ENCODE measurements at places on chromosomes 11 and 22.
A peak's percentile ranks its signal among the peaks of the same experiment; 100 is the strongest.

DNA sequence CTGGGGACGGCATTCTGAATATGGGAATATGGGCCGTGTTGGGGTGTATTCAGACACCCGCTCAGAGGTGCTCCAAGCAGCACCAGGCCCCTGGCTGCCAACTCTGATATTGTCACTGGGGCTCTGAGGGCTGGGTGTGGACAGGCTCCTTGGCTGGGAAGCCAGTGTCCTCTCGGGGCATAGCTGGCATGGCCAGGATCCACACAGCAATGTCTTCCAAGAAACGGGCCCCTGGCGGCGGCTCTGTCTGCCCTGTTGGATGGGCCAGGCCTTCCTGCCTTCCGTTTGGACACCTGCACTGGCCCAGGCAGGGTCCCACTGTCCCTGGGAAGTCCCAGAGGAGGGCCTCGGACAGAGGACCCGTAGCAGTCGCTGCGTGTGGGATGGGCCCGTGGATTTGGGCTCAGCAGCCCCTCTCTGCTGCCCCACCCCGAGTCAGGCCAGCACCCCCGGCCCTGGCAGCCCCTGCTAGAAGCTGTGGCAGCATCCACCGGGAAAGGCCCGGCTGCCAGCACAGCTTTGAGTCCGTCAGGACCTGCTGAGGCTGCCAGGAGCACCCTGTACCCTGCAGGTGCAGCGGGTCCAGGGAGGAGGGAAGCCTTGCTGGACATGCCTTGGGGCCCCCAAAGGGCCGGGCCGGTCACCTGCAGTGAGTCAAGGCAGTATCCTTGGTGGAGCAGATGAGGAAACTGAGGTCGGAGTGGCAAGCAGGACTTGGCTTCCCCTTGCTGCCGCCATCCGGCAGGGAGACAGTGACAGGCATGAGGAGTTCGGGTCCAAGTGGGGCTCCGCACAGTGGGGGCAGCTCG, 4.1 kb downstream of the PANX2 start:
- no peak for DNase-seq

DNA sequence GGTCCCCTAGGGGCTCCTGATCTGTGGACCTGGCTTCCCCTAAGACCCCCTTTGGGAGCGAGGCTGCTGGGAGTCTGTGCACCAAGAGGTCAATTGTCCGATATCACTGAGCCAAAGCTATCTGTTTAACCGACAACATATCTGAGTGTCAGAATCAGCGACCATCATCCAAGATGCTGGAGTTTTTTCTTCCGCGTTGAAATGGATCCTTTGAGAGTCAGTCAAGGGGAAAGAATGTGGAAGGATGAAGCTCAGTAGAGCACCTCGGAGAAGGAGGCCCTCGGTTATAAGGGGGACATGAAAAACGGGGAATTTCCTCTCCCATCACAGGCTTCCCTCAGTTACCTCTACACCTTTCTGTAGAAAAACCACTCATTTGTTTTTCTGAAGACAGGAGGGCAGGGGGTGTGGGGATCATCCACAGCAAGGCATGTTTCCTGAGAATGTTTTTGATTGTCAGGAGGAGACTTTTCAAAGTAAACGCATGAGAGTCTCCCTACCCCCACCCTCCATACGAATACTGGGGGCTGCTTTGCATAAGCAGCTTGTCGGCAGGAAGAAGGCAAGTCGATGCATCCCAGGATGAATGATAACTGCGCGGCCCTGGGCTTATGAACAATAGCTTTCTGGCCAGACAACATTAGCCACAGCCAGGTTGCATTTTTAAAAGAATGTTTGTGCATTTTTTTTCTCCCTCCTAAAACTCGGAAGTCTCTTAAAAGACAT, 37.7 kb upstream of the CCND1 start:
- no peak for DNase-seq

DNA sequence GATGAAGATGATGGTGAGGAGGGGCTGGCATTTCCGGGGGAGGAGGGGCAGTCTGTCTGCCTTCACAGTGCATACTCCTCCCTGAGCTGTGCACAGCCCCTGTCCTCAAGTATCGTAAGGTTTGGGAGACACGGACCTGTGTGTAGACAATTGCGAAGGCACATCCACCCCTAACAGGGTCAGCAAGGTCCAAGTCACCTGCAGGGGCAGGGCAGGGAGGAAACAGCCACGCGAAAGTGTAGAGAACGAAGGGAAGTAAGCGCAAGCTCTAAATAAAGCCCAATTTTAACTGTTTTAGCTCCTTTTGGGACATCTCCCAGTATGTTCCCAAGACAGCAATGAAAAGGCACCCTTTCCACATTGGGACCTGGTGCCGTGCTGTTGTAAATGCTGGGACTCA, 448.2 kb downstream of the TBC1D22A start:
- DNase-seq = no peak

GRCh38 chr11:35664977-35665441, 2.4 kb downstream of the TRIM44 start:
- no peak for DNase-seq

GRCh38 chr11:4093519-4094347, 866 bp upstream of the RRM1 start:
- no peak for DNase-seq

DNA sequence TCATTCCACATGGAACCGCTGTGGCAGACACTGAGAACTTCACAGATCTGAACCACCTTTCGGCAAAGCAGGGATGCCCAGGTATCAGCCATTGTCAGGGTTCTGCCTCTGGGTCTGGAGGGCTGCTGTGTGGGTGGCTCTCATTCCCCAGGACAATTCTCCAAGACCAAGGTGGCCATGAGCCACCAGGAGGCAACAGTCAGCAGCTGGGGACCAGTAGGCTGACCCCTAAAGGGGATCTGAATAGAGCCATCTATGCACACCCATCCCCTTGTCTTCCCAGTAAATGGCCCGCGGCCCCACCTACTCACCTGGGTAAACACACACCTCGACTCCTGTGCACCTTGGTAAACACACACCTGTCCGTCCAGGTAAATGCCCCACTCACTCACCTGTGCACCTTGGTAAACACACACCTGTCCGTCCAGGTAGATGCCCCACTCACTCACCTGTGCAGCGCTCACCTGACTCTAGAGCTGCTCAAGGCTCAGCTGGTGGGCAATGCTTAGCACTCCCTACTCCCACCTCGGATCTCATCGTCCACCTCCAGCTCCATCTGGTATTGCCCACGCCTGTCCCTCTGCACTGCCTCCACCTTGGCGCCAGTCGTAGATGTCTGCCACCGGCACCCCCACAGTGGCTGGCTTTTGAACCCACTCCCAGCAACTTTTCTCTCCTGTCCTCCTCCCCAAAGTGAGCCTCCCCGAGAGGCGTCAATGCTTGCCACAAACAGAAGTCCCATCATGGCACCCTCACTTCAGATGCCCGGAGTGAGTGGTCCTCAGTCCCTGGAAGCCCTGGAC, 10.2 kb downstream of the SLC25A1 start:
- DNase-seq = no peak

DNA sequence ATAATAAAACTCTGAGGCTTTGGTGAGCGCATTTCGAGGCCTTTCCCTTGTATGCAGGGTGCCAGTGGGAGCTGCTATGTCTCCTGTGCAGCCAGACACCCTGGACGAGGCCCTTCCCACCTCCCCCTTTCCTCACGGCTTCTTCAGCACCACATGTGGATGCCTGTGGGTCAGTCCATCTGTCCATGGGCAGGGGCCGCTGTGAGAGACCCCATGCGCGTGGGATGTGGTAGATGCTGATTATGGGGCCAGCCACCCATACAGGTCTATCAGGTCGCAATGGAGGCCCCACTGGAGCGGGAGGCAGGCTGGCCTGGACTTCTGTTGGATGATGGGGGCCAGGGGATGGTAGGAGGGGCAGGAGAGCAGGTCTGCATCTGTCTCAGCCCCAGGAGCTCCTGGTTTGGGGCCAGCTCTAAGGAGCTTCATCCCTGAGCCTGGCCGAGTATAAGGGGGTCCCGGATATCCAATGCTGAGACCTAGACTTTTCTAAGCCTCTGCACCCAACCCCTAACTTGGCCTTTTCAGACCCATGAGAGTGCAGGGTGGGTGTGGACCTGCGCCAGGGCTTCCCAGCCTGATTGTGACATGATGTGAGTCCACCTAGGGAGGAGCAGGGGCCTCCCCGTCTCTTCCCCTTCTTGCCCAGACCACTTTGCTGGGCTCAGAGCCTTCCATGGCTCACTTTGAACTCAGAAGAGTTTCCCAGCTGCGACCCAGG, 14.0 kb upstream of the DGCR8 start:
- no peak for DNase-seq

DNA sequence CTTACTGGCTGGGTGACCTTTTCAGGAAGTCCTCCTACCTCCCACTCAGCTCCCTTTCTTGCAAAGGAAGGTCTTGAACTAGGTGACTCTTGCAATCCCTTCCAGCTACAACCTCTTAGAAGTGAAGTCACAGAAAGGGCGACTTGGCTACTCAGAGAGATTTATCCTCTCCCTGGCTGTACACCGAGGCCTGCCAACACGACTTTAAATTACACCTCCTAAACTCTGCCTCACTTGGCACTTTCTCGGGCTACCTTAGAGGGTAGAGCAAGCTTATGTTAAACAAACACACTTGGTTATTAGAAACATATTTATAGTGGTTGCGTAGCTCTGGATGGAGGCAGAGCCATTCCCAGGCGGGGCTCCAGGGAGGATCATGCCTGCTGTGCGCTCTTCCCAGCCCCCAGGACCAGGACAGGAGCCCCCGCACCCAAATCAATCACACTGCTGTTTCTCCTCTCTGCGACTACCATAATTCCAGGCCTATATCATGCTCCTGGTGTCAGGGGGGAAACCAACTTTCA, 358.4 kb downstream of the BUD13 start:
- DNase-seq = no peak

DNA sequence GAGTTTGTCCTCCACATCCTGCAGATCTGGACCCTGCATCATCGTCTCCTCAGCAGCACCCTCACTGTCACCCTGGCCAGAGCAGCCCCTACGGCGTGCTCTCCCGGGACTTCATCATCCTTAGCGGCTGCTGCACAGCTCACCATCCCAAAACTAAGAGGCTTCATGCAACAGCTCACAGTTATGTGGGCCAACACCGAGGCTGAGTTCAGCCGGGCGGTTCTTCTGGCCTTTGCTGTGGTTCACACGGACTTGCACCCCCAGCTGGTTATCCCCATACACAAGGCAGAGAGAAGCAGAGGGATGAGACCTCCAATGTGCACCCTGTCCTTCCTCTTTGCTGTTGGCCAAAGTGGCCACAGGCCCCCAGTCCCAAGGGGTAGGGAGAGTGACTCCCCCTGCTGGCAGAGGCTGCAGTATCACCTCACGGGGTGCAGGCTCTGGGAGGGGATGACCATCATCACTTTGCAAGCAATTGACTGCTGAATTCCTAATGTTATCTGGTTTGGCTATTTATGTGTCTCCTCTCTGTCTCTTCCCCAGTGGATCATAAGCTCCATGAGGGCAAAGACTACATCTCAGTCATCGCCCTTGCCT, 276.8 kb downstream of the BRD1 start:
- no peak for DNase-seq

- DNase-seq = no peak
These were observed 52.8 kb downstream of the LRRC32 start for GRCh38 chr11:76617553-76618265.

- no peak for DNase-seq
These were observed 80.1 kb downstream of the PICALM start for GRCh38 chr11:85988780-85989179.

DNA sequence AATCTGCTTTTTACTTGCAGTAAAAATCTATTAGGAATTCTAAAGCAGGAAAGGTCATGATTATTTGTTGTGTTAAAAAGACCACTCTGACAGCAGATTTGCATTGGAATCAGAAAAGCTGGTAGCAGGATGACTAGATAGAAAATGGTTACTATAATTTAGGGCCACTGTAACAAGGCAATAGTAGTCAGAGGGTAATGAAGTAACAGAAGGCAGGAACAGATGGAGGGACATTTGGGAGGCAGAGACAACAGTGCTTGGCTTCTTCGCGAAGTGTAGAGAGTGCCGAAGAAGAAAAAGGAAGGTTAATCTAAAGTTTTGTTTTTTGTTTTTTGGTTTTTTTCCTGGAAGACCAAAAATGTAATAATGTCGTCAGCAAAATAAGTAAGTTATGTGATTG, 129.8 kb upstream of the SLC5A12 start:
- no peak for DNase-seq

- DNase-seq = peak; percentile 67
These were observed 9.8 kb downstream of the FAM111A start for GRCh38 chr11:59152312-59152951.

- DNase-seq = no peak
These were observed 37.4 kb upstream of the ZBED5 start for GRCh38 chr11:10895285-10895684.

GRCh38 chr22:37224757-37225420, 12.6 kb upstream of the SSTR3 start:
- DNase-seq = no peak

DNA sequence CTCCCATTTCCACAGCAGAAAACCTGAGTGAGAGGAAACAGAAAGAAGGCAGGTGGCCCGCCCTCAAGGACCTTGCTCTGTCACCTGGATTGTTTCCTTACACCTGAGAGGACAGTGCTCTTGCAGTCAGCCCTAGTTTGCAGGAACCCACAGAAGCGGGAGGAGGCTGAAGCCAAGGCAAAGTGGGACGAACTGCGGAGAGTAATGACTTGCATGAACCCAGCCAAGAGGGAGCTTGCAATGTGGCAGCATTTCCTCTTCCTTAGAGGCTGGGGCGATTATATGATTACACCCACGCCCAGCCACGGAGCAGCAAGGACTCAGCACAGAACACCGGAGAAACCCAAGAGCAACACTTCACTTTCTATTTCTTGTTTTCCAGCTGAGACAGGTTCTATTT, 102.6 kb downstream of the SPON1 start:
- DNase-seq = no peak

GRCh38 chr11:10633261-10633660, 60.3 kb downstream of the IRAG1 start:
- DNase-seq = no peak

DNA sequence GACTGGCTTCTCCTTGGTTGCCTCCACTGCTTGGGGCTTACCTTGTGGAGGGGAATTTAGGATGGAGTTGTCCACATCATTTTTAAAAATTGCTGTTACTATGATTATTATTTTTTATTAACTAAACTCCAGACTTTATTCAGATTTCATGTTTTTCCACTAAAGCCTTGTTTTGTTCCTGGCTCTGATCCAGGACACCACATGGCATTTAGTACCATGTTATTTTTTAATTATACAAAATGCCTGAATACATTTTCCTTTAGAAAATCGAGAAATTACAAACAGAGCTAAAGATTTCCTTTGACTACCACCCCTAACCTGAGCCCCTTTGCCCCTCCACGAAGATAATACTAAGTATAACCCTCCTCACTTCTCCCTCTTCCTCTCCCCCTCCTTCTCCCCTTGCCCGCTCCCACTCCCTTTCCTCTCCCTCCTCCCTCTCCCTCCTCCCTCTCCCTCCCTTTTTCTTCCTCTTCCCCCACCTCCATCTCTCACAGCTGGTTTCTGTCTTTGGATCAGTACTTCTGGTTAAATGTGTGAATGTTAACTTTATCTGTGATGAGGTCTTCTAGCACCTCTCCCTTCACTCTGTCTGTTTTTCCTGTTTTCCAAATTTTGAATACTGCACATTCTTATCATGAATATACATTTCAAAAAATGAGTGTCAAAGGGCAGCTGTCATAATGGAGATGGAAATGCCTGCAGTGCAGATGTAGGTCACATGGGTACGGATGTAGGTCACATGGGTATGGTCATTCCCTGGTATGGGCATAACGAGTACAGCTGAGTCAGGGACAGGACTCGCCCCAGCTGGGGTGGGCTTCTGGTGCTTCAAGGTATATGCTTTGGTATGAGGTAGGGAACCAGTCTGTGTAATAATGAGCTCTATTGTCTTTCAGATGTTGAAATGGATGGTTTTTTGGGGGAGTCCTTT, 54.4 kb upstream of the OR4B1 start:
- no peak for DNase-seq

Measured in GM20000 (cell line).